Jurkat, Clone E6-1 (cell line): ENCODE measurements at places on chromosomes 12 and 14.
A peak's percentile ranks its signal among the peaks of the same experiment; 100 is the strongest.

DNA sequence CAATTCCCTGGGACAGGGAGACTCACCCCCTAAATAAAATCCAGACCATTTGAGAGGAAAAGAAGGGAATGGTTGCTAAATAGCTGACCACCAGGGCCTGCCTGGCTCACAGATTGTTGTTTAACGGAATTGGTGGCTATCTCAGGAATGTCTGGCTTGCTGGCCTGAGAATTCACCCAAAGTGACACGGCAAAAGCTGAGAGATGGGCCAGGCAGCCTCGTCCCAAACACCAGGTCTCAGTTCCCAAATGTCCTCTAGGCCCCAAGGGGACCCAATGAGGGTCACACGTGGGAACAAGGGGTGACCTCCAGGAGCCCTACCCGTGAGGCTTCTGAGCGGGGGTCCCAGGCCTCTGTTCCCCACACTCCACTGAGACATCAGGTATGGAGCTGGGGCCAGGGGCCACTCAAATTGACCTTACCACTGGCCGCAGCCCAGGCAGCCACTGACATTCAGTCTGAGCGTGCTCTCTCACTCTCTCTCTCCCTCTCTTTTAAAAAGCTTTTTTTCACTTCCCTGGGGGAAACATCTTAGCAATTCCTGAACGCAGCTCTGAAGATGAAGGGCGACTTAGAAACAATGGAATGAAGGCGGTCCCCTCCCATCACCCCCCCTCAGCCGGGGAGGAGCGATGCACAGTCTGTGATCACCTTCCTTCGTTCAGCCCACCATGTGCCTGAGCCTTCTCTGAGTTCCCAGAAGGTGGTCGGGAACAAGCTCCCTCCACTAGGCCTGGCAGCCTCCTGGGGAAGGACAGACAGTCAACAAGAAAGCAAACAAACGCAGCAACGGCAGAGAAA lies 131.2 kb downstream of the SCARB1 start:
- no peak for DNase-seq

DNA sequence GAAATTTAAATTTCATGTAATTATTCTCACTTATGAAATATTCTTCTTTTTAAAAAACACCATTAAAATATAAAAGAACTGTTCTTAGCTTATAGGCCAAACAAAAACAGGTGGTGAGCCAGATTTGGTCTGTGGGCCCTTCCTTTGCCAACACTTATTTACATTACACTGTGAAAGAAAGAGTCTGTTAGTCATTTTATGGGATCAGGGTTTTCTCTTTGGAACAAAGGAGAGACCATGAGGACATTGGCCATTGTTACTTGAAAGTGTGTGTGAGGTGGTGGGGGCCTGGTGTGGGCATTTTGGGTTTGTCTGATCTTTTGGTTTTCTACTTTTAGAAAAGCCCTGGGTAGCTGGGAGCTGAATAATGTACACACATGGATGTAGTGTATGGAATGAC lies 62.7 kb downstream of the TTC6 start:
- DNase-seq: no peak

DNA sequence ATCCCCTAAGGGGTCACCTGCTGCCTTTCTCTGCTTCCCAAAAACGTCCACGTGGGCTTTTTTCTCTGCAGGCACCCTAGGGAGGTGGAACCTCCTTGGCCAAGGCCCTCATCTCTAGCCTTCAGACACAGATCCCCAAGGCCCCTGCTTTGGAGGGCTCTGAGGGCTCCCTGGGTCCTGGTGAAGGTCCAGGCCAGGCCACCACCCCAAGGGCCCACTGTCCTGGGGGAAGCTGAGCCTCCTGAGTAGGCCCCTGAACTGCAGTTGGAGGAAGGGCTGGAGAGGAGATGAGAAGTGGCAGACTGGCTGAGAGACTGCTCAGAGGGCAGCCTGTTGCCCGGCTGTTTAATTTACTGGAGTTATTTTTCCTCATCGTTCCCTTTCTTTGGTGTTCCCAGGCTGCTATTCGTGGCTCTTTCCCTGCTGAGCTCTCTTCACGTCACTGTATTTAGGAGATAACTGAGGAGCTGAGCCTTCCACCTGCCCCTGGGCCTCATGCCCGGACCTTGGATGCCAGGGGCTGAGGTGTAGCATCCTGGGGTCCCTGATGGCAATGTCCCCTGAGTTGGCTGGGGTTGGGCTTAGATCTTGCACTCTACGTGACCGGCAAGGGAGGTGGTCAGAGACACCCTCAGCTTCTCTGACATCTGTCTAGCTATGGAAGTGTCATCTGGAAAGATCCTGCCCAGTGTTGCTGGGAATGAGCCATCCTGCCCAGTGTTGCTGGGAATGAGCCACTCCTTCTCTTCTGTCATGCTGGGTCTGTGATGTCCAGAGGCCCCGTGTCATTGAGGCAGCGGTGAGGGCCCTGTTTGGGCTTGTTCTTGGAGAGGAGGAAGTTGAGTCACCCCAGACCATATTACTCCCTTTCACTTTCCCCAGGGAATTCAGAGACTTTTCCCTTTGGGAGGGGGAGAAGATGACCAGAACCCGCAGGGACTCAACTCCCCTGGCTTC lies 139.8 kb downstream of the TSPAN9 start:
- DNase-seq: no peak

DNA sequence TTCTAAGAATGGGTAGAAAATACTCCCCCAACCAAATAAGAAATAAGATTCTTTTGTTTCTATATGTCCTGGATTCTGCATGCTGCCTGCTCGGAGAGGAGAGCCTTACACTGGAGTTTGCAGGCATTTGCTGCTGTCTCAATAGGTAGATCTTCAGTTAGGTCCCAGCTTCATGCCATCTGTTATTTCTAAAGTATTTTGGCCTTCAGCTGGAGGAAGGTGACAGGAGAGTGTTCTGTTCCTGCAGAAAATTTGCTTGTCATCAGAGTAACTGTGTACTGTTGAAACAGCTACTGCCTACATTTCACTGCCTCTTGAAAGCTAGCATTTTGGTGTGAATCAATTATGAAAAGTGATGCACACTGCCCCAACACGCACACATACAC lies 966.9 kb downstream of the NRXN3 start:
- DNase-seq: no peak

DNA sequence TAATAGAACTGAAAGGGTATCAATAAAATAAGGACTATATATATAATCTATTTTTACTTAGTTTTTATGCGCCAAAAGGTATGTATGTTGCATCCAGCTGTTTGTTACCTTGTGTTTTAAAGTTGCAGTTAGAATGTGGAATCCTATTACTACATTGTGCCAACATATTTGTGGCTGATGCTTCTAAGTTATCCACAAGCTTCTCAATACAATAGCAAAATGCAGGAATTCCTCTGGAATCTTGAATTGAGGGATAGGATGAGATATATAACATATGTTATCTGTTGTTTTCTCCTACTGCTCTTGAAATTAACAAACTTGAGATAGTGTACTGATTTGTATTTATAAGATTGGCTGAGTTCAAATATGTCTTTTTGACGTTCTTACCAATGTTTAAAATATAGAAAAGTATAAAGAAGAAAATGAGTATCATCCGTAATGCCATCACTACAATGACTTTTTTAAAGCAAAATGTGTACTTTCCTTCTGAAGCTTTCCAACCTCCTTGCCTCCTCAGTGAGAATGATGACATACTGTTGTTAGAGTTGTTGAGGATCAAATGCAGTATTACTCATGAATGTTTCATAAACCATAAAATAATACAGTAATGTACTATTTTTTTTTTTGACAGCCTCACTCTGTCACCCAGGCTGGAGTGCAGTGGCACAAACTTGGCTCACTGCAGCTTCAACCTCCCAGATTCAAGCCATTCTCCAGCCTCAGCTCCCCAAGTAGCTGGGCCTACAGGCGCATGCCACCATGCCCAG lies 6.6 kb downstream of the RAP1B start:
- DNase-seq: no peak

DNA sequence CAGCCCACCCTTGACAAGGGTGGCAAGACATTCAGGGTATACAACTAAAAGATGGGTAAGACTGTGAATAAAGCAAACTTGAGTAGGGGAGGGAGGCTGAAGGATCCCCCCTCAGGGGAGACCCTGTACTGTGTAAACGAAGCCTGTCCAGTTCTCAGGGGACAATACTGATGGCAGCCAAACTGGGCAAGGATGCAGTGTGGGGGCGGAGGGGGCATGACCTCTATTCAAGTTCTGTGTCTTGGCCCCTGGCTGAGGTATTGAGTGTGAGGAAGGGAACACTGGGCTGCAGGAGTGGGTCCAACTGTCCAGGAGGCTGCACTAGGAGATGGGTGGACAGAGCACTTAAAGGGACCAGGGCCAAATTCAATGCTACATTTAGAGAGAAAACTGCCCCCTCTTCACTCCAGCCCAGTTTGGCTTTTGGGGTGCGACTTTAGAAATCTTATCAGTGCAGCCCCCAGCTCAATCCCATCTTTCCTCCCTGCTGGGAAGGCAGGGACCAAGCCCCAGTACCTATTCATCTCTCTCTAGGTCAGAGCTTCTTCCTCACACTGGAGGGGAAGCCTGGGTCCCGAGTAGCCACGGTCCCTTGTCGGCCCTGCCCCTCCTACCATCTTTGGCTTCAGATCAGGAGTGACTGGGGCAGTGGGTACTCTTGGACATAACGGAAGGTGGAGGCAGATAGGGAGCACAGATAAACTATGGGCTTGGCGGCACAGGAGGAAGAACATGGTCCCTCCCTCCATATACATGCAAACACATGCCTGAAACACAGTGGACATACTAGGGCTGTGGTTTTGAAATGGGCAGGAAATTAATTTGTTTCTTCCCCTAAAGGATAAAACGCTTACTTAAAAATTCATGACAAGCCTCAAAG lies 11.8 kb downstream of the SLC39A5 start:
- no peak for DNase-seq

GRCh38 chr14:74563233-74563585 lies 48.8 kb downstream of the LTBP2 start:
- DNase-seq: no peak

DNA sequence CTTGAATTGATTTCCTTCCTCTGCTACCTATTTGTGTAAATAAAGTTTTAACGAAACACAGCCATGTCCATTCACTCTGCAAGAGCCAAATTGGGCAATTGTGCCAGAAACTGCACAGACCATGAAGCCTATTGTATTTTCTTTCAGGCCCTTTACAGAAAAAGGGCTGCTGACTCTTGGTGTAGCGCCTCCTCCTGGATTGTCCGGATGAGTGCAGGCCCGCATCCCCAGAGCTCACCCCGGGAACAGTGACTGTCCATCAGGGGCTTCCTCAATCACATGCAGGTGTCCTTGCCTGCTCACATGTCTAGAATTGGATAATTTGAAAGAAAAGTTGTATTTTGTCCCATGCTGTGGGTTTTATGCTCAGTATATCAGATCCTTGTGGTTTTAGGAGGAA lies 1282.2 kb downstream of the AACS start:
- no peak for DNase-seq

- DNase-seq: no peak
These were observed 110.8 kb downstream of the DAD1 start for GRCh38 chr14:22478247-22478646.

- no peak for DNase-seq
These were observed 67.0 kb downstream of the PITPNM2 start for GRCh38 chr12:123083661-123084571.

DNA sequence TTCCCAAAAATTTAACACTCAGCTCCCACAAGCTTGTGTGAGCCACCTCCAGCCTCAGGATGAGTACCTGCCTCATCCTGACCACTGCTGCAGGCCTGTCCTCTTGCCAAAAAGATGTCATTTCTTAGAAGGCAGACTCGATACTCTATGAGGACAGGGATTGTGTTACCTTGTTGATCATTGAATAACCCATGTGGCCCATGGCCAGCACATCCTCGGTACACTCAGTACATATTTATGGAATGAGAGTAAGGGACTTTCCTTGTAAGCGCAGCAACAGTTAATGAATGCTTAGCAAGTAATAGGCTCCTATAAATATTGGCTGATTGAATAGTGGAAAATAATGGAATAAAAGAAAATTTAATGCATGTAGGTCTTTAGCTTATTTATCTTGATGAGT lies 15.3 kb upstream of the DGLUCY start:
- no peak for DNase-seq

- no peak for DNase-seq
These were observed 75.2 kb downstream of the TTC9 start for GRCh38 chr14:70716958-70717357.

DNA sequence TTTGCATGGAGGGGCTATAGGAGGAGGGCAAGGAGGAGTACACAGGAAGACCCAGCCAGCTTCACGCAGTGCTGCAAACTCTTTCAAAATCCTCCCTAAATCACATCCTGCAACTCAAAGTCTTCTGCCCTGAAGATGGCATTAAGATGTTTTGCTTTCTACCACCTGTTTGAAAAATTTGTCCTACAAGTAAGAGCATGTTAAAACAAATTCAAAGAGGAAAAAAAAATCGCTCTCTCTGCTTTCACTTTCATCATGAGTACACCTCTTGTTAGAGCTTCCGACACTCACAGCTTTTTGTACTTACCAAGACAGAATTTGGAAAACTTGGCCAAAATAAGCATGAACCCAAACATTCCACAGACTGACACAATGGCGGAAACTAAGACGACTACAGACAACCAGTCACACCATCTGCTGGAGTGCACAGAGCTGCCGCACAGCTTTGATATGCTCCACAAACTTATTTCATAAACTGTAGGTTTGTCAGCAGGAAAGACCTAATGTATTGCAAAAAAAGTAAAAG lies 21.3 kb downstream of the GCH1 start:
- peak; percentile 75 for DNase-seq

DNA sequence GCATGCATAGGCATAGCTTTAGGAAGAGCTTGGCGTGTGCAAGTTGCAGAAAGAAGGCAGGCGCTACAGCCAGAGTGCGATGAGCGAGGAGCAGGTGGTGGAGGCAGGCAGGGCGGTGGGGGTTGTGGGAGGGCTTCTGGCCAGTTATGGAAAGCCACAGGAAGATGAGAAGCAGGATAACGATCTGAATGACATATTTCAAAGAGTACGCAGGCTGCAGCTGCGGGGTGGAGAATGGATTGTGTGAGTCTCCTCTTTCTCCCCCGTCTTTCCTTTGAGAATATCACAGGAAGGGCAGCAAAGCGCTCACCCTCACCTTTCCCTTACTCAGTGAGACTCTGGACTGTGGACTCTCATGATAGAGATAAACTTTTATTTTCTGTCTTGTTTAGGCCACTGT lies 48.7 kb upstream of the PLXNC1 start:
- DNase-seq: peak; percentile 77

DNA sequence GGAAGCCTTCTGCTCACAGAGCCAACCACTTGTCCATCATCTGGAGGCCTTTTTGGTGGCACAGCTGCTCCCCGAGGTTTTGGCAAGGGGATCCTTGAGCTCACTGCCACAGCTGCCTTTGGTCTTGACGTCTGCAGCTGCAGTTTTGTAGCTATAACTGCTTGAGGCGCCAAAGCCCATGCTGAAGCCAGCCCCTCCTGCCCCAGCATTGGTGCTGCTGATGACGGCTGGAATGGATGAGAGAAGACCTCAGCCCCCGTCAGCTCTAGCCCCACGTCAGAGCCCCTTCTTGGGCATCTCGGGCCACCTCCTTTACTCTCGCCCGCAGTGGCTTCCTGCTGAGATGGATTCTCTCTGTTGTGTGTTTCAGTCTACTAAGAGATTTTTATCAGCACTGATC lies 12.3 kb upstream of the KRT74 start:
- DNase-seq: peak; percentile 87
